ENCODE measurements at places on chromosomes 3 and 15. TPM values are rescaled to one million over a fixed set of nuclear protein-coding genes. Genes with fewer than 3 reads are reported as not detected.

KLF13 gene
- polyA plus RNA-seq: 9.0 TPM

BNC1 gene
- polyA plus RNA-seq: 7.6 TPM

ACKR2 gene
- polyA plus RNA-seq: 0.88 TPM

SPRED1 gene
- polyA plus RNA-seq: 1.7 TPM

SOX14 gene
- not detected for polyA plus RNA-seq

CCDC39 gene
- not detected for polyA plus RNA-seq

SLC35A5 gene
- 7.0 TPM for polyA plus RNA-seq

CYP1A1 gene
- polyA plus RNA-seq: 1.9 TPM

PLCL2 gene
- polyA plus RNA-seq: 0.35 TPM

LSMEM2 gene
- 0.16 TPM for polyA plus RNA-seq

ZNF502 gene
- polyA plus RNA-seq: 1.9 TPM

EXD1 gene
- polyA plus RNA-seq: not detected

Measured in esophagus (tissue), 2 donors.